ENCODE measurements at places on chromosomes 6 and 20.

GRCh38 chr6:7761051-7761450 is 35.2 kb downstream of the BMP6 start:
- DNase-seq, result no peak

GRCh38 chr6:159777240-159777904 is 12.0 kb downstream of the TCP1 start:
- no peak for DNase-seq

- DNase-seq, result no peak
These were observed 5.9 kb upstream of the C20orf144 start for GRCh38 chr20:33656010-33656782.

- no peak for DNase-seq
These were observed 212.9 kb downstream of the COL19A1 start for GRCh38 chr6:70079241-70079640.

- no peak for DNase-seq
These were observed 188.2 kb downstream of the LRFN2 start for GRCh38 chr6:40398810-40399477.

- DNase-seq, result no peak
These were observed 254.7 kb downstream of the EYS start for GRCh38 chr6:65452333-65452732.

- DNase-seq, result no peak
These were observed 10.5 kb upstream of the PCMTD2 start for GRCh38 chr20:64244870-64245603.

DNA sequence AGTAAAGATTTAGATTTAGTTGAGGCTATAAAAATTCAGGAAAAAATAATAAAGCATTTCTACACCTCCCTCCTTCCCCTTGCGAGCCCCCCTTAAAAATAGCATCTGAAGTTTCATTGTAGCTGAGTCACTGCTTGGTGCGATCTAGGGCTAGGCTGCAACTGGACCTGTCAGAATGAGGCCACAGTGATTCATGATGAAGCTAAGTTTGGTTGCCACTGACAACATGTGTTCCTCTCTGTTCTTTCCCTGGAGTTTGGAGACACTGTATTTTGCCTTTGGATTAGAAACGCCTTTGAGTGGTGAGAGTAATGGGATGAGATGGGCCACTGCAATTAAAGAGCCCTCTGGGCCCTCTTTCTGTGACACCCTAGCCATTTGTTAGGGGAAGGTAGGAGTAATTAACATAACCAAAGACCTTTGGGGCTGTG is 334.1 kb downstream of the NRN1 start:
- no peak for DNase-seq

- no peak for DNase-seq
These were observed 143.5 kb downstream of the PDE7B start for GRCh38 chr6:135994857-135995544.

GRCh38 chr6:148969603-148970061 is 222.8 kb downstream of the UST start:
- DNase-seq, result no peak

GRCh38 chr6:104702126-104702841 is 157.4 kb downstream of the HACE1 start:
- no peak for DNase-seq

DNA sequence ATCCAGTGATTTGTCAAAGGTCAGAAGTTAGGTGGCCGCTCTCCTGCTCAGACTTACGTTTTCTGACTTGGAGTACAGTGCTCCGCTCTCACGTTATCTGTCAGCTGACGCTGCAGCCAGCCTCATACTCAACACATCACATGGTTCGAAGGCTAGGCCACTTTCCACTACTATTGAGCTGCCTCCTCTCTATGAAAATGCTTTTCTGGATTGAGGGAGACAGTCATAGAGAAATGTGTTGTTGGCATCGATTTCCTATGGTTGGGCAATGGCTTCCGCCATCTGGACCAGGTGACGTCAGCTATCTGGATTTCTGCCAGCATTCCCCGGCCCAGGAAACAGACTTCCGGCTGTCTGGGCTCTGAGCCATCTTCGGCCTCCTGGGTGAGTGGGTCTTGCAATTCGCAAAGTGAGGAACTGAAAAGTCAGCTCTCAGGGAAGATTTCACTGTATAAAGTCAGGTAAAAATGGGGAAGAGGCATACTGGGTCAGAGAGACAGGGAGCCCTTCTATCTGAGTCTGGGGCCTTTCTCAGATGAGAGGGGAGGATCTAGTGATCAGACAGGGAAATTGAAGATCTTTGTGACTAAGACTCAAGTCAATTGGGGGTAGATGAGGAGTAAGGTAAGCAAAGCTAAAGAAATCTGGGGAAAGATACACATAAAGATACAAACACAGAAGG is 37.5 kb upstream of the IER3 start:
- peak; percentile 26 for DNase-seq

DNA sequence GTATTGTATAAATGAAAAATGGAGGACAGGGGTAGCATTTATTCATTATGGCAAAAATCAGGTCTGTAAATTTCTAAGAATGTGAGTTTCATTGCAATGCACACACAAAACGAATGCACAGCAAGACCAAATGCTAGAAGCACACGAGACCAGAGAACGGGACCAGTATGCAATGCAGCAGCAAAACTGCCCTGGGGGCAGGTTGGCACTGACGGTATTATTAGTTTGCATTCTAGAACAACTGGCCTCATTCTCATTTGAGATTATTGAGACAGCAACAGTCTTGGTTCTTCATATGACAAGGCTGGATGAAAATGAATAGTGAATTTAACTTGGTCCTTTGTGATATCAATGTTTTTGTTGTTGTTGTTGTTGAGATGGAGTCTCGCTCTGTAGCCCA is 9.0 kb upstream of the MTRES1 start:
- no peak for DNase-seq

GRCh38 chr6:94835264-94835663 is 742.1 kb upstream of the MANEA start:
- DNase-seq, result no peak

DNA sequence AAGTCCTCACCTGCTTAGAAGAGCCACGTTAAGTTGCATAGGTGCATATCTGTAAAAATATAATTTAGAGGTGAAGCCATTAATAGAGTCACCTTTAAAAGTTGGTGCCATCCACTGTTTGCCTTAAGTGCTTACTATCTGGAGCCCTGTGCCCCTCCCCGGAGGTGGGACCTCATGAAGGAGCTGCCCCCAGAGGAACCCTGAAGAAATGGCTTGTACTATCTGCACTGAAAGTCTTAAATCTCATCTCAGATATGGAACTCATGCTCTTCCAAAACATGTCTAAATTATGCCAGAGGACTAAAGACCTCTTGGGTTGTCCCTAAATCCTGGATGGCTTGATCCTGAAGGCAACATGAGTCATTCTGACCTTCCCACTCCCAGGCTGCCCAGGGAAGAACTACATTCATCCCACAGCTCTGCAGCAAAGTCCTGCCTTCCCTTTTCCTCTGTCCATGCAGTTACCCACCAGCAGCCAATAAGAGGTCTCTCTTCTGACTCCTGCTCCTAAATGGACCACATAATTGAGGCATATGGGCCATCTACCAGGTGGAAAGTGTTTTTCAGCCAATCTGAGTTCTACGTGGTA is 85.3 kb downstream of the ASXL1 start:
- no peak for DNase-seq

DNA sequence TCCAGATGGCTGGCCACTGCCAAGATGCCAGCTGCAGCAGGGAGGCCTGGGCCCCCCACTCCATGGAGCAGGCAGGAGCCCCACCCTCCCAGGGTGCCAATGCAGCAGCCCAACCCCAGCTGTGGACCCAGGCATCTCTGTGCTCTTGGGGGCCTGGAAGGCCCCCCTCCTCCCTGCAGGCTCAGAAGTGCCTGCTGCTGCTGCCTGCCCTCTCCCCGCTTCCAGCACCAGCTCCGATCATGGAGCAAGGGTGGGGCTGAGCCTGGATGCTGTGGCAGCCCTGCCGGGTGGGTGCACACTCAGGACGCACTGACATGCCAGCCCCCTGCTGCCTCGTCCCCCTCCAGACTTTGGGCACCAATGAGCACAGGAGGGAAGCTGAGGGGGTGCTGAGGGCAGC is 14.8 kb upstream of the ABCC10 start:
- DNase-seq, result no peak

DNA sequence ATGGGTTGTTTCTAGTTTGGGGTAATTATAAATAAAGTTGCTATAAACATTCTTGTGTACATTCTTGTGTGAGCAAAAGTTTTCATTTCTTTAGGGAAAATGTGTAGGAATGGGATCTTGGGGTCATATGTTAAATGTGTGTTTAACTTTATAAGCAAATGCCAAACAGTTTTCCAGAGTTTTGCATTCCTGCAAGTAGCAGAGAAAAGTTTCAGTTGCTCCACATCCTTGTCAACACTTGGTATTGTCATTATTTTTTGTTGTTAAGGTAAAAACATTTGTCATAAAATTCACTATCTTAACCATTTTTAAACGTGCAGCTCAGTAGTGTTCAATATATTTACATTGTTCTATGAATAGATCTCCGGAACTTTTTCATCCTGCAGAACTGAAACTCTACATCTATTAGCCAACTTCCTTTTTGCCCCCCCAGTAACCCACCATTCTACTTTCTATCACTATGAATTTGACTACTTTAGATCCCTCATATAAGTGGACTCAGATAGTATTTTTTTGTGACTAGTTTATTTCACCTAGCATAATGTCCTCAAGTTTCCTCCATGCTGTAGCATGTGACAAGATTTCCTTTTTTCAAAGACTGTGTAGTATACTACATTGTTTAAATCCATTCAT is 48.4 kb downstream of the PHACTR2 start:
- DNase-seq, result no peak

- DNase-seq, result no peak
These were observed 64.6 kb downstream of the PLG start for GRCh38 chr6:160766657-160766988.

DNA sequence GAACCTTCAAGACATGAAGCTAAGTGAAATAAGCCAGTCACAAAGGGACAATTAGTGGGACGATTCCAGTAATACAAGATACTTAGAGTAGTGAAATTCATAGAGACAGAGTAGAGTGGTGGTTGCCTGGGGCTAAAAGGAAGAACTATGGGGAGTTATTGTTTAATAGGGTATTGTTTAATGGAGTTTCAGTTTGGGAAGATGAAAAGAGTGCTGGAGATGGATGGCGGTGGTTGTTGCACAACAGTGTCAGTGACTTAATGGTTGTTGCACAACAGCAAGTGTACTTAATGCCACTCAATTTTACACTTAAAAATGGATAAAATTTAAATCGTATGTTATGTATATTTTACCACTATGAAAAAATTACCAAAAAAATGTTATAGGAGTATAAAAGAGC is 209.7 kb upstream of the TENT5A start:
- DNase-seq, result no peak

DNA sequence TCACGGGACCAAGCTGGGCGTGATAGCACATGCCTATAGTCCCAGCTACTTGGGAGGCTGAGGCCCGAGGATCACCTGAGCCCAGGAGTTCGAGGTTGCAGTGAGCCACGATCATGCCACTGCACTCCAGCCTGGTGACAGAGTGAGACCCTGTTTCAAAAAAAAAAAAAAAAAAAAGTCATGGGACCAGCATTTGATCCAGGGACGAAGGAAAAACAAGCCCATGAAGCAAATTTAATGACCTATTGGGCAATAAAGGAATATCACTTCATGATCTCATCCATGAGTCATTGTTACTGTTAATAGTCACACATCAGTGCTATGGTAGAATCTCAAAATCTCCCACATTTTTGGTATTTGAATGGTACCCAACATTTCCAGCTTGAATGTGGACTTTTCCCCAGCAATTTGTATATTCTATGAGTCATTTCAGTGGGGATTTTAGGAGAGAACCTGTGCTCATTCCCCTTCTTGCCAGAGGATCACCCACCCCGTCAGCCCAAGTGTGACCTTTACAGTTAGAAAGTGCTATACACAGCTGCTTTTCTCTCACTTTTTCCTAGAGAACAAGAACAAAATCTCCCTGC is 8.5 kb upstream of the SOD2 start:
- DNase-seq, result no peak
